ENCODE measurements at places on chromosomes 2 and 18.

DNA sequence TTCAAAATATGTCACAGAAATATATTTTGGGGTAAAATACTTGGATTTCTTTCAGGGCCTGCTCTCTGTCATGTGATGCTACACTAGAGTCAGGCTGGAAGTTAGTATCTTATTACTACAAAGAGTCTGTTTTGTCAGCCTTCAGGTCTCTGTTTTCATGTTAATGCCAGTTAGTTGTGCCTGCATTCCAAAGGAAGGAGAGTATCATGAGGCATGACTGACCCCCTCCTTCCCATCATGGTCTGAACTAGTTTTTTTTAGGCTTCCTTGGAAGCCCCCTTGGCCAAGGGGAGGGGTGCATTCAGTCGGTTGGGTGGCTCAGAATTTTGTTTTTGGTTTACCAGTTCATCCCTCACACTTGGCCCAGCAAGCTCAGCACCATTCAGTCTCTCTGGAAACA lies 318.0 kb downstream of the ALK start:
- DNase-seq: no peak

DNA sequence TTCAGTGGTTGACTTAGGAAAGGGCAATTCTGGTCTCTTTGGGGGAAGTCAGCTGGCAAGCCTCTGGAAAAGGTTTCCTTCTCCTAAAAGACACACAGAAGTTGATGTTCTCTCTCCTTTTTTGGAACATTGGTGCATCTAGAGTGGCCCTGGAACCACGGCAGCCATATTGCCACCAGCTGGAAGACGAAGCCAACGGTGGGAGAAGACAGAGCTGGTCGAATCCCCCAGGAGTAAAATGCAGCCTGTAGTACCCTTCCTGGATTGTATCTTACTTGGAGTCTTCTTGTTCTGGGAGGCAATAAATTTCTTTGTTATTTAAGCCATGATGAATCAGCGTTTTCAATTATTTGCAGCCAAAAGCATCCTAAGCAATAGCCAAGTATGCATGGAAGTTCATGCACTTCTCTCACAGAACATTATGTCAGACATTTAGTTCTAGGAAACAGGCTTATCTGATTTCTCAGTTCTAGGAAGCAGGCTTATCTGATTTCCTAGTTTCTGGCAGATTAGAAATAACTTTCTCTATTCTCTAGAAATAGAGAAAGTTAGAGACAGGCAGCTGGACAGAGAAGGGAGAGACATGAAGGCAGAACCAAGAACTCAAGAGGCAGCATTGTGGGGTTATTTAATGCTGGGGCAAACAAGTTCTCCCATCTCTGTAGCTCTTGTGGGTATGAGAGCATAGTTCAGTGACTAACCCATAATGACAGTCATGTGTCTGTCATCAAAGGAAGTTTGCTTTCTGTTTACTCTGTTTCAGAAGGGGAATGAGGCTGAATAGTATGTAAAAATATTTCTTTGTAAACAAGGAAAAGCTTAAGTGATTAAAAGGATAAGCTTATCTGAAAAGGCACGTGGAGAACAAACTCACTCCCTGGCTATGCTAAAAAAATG lies 40.5 kb upstream of the NABP1 start:
- DNase-seq: no peak

DNA sequence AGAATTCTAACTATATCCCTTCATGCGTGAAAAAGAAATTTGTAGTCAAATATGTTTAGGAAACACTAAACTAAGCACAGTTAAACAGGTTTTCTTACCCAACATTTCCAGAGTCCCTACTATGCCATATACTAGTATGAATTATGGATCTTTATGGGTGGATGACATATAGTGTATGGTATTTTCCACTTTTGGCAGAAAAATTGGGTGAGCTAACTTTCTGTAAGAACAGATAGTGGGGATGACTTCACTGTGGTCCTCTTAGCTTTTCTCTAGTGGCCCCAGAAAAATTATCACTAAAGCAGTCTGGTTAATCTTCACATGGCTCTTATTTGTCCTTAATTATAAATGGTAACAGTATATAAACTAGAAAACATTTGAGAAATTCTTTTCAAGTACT lies 240.0 kb upstream of the GULP1 start:
- peak; percentile 18 for DNase-seq

GRCh38 chr2:176080540-176081375 lies 3.0 kb downstream of the EVX2 start:
- no peak for DNase-seq

DNA sequence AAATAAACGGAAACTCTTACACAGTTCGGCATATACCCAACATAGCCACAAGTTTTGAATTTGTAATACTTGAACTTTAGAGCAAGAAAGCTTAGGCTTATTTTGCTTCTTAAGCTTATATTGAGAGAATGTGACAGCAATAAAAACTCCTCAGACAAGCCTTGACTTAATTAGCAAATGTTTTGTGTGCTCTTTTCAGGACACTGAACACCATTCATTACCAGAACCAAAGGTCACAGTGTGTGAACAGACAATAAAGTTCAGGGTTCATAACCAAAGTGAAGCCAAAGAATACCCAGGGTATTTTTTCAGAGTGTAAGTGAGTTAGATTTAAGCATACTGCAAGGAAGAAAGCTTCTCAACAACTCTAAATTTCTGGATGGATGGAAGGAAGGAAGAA lies 605.8 kb downstream of the METTL4 start:
- no peak for DNase-seq

GRCh38 chr2:98578231-98578630 lies 30.1 kb downstream of the COA5 start:
- no peak for DNase-seq

Data from fibroblast of skin of left biceps (primary cell).